ENCODE measurements at places on chromosomes 11 and 22.
A peak's percentile ranks its signal among the peaks of the same experiment; 100 is the strongest.

GRCh38 chr22:39205344-39206021, 39.3 kb downstream of the PDGFB start:
- no peak for DNase-seq

- DNase-seq = no peak
Measured at GRCh38 chr11:92556431-92556830, 331.8 kb downstream of the FAT3 start.

DNA sequence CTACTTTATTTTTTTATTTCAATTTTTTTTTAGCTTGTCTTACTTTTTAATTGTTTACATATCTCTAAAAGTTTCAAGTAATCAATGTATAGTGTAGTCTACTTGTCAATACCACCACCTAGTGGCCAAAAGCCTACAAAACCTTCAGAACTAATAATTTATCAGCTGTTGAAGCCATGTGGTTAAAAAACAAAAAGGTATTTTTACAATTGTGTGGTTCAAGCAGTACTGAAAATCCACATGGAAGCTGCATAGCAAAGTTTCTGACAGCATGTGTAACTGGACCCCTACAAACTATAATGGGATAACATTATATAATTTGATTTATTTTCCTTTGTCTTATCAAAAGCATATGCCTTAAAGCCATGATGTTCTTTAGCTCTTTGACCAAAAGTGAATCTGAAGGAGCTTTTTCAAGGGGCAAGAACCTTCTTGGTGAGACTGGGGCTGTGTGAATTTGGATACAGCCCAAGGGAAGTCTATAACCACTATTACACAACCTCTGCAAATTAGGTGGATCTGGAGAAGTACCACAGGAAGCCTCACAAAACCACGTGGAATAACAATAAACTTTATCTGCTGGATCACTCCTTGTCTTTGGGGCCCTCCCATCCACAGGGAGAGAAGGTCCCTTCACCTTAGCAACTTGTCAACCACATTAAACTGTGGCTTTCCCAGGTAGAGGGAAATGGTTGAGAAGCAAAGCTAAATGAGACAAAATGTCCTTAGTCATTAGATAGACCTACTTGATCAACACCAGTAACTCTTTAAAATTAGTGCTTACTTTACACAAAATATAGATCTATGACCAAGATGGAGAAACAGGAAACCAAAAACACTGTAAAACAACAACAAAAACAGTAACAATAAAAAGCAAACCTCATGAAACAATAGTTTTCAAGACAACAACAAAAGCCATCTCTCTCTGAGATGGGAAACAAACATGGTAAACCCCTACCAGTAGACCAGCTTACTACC, 9.9 kb downstream of the NARS2 start:
- peak; percentile 57 for DNase-seq

GRCh38 chr11:41245184-41245583, 214.3 kb downstream of the LRRC4C start:
- no peak for DNase-seq

GRCh38 chr22:30422481-30423300, 2.9 kb upstream of the MTFP1 start:
- DNase-seq = no peak
